ENCODE measurements at places on chromosomes 11 and 22. TPM values are rescaled to one million over a fixed set of nuclear protein-coding genes. Genes with fewer than 3 reads are reported as not detected.

Gene GDPD4
- not detected for total RNA-seq

Gene PACS1
- total RNA-seq = 66.0 TPM

Gene RAG1
- 0.86 TPM for total RNA-seq

Gene EXPH5
- total RNA-seq = 3.4 TPM

Gene ADM2
- total RNA-seq = 4.0 TPM

All from endodermal cell (in vitro differentiated cells).